ENCODE measurements at places on chromosomes 7 and 10.

DNA sequence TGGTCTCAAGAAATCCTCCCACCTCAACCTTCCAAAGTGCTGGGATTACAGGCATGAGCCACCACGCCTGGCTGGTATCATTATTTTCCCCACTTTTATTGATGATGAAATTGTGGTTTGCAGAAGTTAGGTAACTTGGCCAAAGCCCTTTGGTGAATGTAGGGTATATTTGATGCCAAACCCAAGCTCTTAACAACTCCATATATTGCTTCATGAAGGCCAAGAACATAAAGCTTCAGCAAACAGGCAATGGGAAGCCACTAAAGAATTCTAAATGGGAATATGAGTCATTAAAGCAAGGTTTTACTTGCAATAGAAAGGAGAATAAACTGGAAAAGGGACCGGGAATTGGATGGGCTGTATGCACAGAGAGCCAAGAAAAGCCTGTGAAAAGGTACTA lies 142.7 kb downstream of the KMT2E start:
- no peak for DNase-seq

GRCh38 chr7:1010226-1010625 lies 27.2 kb downstream of the CYP2W1 start:
- DNase-seq = no peak

GRCh38 chr10:49115015-49115795 lies at the start of gene VSTM4:
TSS of gene VSTM4 (minus strand) at chr10:49115522. CDS start at chr10:49115485, 37 bp downstream.
- DNase-seq = peak; percentile 60

DNA sequence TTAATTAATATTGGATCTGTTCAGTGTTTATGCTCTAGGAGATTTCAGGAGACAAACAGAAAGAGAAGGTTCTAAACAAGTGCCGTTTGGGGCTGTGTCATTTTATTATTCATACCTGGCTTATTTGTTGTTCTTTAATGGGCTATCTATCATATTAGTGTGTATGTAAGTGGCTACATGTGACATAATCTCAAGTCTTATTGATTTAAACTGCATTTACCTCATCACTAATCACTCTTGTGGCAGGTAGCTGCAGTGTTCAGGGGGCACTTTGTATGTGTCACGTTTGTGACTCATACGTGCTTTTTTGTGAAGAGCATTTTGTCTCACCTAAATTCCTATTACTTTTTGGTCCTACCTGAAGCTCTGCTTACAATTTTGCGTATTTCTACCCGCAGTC lies 95.4 kb downstream of the EXOC4 start:
- DNase-seq = no peak

DNA sequence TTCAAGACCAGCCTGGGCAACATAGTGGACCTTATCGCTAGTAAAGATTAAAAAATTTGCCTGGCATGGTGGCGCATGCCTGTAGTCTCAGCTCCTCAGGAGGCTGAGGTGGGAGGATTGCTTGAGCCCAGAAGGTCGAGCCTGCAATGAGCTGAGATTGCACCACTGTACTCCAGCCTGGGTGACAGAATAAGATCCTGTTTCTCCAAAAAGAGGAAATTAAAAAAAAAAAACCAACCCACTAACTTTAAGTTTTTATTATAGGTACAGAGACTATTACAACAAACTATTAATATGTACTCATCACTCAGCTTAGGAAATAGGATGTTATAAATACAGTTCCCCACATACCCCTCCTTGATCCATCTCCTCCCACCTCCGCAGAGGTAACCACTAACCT lies 30.2 kb downstream of the DHTKD1 start:
- no peak for DNase-seq

GRCh38 chr7:44824894-44825526 lies 22.9 kb downstream of the H2AZ2 start:
- DNase-seq = no peak

- no peak for DNase-seq
Measured at GRCh38 chr10:15172306-15172840, 3.9 kb upstream of the NMT2 start.

GRCh38 chr10:16184096-16184597 lies 252.7 kb upstream of the PTER start:
- no peak for DNase-seq

GRCh38 chr10:51073453-51074237 lies 642 bp upstream of the PRKG1 start:
- DNase-seq = peak; percentile 20

DNA sequence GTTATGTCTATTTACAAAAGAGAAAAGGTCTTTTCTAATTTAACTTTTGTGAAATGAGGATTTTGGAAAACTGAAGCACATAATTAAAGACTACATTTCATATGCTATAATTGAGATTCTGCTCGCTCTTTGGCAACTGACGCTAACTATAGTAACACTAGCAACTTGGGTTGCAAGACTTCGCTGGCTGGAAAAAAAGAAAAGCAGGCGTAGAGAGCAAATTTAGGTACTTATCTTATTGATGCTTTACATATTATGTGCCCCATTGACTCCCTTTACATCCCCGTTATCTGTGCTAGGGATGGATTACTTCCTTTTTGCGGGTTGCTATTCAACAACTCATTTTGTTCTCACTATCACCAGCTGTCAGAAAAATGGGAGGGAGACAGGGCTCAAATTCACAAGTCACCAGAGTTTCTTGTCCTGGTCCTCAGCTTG lies 10.5 kb downstream of the SEMA3C start:
- no peak for DNase-seq

- peak; percentile 36 for DNase-seq
Measured at GRCh38 chr10:128631801-128632241, 505.6 kb upstream of the MKI67 start.

- DNase-seq = no peak
Measured at GRCh38 chr10:14625765-14626525, 148.8 kb downstream of the FAM107B start.

DNA sequence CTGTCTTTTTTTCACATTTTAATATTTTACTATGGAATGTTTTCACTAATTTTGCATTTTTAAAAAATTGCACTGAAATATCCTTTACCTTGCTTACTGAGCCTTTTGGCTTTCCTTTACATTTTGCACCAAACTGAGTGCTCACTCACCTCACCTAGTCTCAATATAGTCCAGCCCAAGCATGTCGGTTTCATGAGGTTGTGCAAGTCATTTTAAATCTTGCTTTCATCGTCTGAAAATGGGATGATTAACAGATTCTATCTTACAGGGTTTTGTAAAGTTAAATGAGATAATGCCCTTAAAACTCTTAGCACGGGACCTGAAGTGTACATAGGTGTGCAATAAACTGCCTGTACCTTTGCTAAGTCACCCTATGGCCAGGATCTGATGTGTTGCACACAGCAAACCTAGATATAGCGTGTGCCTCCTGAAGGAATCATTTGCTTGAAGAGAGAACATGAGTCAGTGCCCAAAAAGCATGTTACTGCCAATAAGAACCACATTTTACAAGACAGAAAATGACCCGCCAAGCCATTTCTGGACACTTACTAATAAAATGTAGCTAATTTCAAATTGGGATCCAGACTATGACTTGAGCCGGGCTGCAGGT lies 199.8 kb downstream of the JCAD start:
- no peak for DNase-seq

DNA sequence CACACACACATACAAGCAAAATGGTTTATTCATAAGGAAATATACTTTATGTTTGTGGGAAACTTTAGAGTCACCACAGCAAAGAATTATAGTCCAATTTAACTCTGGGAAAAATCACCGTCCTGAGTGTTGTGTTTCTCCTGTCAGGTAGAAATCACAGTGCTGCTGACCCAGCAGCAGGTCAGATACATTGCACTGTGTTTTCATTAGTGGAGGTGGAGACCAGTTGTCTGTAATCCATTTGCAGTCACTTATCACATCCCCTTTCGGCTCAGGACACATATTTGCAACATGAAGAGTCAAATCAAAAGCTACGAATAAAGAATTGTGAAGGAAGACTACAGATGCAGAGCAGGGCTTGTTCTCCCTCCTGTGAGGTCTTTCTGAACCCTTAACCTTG lies 799.6 kb downstream of the GRM8 start:
- DNase-seq = no peak

DNA sequence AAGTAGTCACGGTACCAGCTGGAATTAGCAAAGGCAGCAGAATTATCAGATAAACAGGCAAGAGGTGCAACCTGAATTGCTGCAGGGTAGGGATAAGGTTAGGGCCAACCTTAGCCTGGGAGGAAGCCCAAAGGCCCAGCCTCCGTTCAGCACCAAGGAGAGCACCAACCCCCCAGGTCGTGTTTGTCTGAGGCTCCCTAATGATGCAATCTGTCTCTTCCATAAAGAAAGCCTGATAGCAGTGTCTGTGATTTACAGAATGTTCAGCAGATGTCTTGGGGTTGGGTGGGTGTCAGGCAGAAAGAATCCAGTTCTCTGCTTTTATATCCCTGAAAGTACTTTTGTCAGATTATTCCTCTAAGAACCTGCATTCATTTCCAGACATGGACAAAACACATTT lies 328.4 kb upstream of the AOAH start:
- DNase-seq = no peak

GRCh38 chr7:106657085-106657991 lies 3.6 kb downstream of the CCDC71L start:
- DNase-seq = no peak

GRCh38 chr7:121394709-121395140 lies 1.4 kb downstream of the FAM3C start:
- no peak for DNase-seq

DNA sequence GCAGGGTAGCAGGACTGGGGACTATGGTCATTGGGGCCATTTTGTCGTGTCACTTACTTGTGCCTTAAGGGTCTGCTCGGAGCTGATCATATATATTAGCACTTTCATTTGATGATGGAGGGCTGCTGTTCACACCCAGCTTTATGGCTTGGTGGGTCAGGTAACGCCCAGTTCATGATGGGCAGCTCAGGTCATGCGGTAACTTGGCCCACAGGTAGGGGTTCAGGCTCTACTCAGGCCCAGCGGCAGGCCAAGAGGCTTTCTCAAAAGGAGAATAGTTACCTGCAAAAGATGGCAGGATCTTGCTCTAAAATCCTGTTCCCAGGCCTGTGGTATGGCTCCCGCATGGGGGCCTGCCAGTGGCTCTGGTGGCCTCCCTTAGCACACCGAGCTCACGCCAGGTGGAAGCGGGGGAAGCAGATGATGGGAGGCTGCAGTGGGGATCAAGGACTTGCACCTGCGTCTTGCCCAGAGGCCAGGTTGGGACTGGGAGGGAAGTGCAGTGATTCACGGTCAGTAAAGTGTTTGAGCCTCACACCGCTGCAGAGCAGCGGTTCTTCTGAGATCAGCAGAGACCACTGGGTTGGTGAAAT lies 109.5 kb downstream of the ADCY1 start:
- DNase-seq = no peak

DNA sequence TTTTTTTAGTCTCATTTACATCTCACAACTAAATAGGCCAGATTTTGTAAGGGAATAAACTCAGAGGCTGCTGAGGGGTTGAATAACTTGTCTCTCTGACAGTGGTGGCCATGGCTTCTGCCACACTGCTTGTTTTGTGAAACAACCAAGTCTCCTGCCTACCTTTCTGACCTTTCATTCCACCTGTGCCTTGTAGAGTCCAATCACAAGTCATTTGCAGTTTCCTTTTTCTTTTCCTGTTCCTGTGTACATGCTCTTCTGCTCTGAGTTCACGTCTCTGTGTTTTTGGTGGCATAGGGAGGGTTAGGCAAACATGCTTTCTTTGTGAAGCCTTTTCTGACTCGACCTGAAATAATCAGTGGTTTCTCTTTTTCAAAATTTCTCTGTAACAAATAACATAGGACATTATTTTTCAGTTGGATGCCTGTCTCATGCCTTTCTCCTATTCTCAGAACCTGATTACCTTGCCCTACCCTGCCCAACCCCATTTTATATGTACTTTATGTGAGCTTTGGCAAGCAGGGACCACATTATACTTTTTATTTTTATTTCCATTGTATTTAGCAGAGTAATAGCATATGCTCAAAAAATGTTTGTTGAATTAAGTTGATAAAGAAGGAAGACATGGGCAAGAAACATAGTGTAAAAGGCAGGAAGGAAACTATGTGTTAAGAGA lies 81.7 kb downstream of the HDAC9 start:
- DNase-seq = no peak

DNA sequence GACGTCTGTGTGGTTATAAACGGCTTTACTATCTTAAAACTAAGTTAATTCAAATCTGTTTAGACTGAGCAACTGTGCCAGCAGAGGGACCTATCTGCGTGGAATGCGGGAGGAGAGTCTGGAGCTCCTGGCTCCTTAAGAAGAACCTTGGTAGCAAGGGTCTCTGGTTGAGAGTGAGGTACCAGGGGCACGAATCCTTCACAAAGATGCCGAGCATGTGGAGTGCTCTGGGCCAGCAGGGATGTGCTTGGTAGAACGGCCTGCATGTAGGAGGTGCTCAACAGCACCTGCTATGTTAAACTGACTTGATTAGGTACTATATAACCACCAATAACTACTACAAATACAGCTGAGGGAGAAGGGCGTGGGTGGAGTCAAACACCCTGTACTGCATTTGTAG lies 102.6 kb downstream of the VIPR2 start:
- no peak for DNase-seq

DNA sequence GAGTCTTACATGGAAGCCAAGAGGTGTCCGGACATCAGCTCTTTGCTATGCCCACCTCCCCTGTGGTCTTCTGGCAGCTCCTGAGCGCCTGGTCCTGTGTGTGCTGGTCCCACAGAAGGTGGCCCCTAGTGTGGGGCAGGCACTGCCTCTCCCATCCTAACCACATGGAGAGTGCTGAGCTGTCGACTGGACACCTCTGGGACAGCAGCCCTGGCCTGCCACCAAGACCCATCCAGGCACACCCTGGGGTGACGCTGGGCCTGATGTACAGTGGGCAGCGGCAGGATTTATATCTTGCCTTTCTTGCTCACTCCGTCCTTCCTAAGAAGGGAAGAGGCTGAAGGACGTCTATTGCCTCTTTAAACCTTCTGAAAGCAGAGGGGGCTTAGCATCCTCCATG lies 98.7 kb downstream of the EBF3 start:
- DNase-seq = no peak

- no peak for DNase-seq
Measured at GRCh38 chr7:118735441-118735840, 510.9 kb downstream of the ANKRD7 start.

- DNase-seq = no peak
Measured at GRCh38 chr10:33794460-33794859, 460.0 kb upstream of the NRP1 start.

DNA sequence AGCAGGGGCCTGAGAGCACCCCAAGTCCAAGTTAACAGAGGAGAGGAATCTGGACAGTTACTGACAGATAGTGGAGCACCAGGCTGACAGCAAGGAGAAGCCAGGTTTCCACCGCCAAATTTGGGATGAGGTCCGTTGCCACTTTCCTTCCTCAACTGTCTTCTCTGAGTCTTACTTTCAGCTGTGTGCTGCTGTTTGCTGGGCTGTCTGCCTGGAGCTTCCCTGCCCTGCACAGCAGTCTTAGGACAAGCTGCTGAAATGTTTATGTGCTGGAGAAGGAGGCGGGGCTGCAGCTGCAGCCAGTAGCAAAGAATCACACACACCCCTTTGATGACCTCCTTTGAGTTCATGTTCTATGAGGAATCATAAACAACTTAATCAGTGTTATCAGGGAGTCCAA lies 17.4 kb upstream of the CYP3A7 start:
- DNase-seq = no peak

GRCh38 chr7:431041-431440 lies 88.6 kb downstream of the PDGFA start:
- DNase-seq = no peak
